ENCODE measurements at places on chromosomes 2 and 18.

- no peak for DNase-seq
Measured at GRCh38 chr2:68279691-68280090, 27.4 kb upstream of the PPP3R1 start.

GRCh38 chr18:35443434-35443833 is 54.3 kb downstream of the INO80C start:
- no peak for DNase-seq

- DNase-seq, result no peak
Measured at GRCh38 chr18:79481046-79481790, 85.5 kb downstream of the NFATC1 start.

GRCh38 chr2:11659115-11659475 is 10.9 kb downstream of the NTSR2 start:
- no peak for DNase-seq

- no peak for DNase-seq
Measured at GRCh38 chr2:195793881-195794280, 136.9 kb downstream of the SLC39A10 start.

DNA sequence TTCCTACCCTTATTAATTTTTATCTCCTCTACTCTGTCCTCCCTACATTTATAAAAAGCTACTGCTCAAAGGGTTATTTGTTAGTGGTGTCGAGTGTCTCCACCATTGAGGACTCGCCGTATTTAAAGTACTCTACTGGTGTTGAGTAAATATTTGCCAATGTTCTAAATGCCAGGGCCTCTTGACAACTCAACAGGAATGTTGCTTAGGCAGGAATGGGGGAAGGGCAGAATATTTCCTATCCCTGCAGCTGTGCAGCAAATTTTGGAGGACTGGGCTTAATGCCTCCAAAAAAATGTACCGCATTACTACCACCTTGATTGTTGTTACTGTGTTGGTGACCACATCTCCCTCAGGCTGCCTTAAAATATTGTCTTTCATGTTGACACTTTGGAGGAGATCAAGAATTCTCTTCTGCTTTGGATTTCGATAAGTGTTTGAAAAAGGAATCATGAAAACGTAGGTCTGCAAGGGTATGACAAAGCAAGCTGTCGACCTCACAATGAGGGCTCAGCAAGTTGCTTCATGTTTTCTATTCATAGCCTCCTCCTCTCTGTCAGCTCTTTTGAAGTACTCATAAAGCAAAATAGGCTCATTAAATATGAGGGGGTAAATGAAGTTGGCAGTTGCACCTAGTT is 84.3 kb downstream of the EFEMP1 start:
- DNase-seq, result no peak

- DNase-seq, result no peak
Measured at GRCh38 chr2:109497911-109498870, 115.6 kb downstream of the SEPTIN10 start.

- no peak for DNase-seq
Measured at GRCh38 chr2:34316788-34317187, 717.7 kb upstream of the FAM98A start.

- DNase-seq, result no peak
Measured at GRCh38 chr2:30677861-30678385, 129.3 kb downstream of the CAPN13 start.

DNA sequence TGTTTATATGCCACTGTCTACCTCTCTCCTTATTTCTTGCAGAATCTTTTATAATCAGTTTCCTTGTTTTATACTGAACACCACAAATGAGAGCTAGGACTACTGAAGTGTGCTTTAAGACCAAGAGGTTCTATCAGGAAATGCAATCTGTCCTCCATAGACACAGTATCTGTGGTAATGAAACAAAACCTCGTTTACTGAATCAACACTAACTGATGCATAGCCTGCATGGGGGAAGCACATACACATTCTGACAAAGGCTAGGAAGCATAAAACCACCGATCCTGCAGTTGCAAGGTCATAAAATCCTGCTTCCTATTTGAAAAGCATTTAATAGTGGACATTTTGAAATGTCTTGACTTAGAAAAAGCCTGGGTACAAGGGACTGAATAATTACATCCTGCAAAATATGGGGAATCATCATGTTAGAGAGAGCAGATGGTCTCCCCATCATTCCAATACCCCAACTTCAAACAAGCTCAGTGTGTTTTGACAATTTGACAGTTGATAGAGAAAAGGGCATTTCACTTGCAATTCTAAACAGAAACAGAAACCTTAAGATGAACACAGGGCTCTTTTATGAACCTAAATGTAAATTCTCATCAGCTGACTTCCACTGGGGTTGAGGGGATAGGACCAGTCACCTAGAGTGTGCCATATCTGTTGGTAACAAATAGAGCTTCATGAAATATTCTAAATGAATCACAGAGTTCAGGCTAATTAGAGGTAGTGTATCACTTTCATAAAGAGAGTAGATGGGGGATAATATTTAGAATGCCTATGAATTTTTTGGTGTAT is 1845.6 kb upstream of the PIK3C3 start:
- DNase-seq, result no peak

GRCh38 chr2:71454221-71455010 is 1.1 kb downstream of the DYSF start:
- DNase-seq, result no peak

GRCh38 chr18:61955644-61956043 is 62.8 kb upstream of the RNF152 start:
- DNase-seq, result no peak

- no peak for DNase-seq
Measured at GRCh38 chr18:25137197-25137472, 214.8 kb downstream of the ZNF521 start.

DNA sequence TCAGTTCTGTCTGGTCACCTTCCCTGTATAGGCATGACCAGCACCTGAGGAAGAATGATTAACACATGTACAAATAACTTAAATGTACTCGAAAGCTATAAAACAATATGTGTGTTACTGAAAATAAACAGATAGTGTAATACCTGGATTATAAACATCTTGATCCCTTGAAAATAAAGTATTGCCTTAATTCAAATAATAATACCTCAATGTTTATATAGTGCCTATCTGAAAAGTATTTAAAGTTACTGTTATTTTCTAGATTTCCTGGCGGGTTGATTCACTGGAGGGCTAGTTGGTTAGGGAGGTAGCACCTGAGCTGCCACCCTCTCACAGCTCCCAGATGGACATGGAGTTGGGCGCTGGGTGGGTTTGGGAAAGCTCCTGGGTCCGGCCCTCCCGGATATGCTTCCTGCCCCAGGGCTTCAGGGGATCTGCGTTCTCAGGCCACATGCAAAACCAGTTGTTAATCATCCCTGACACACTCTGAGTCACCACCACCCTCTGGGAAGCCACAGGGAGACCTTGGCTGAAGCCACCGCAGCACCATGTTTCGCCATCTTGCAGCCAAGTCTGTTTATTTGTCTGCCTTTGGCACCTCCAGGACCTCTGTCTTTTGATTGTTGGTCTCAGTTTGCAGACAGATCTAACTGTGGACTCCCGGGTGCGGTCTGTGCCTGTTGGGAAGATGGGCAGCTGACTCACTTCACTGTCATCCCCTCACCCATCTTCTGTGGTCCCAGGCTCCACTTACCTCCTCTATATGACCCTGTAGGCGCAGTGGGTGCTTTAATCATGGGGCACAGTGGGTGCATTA is 35.3 kb downstream of the RAB31 start:
- no peak for DNase-seq

DNA sequence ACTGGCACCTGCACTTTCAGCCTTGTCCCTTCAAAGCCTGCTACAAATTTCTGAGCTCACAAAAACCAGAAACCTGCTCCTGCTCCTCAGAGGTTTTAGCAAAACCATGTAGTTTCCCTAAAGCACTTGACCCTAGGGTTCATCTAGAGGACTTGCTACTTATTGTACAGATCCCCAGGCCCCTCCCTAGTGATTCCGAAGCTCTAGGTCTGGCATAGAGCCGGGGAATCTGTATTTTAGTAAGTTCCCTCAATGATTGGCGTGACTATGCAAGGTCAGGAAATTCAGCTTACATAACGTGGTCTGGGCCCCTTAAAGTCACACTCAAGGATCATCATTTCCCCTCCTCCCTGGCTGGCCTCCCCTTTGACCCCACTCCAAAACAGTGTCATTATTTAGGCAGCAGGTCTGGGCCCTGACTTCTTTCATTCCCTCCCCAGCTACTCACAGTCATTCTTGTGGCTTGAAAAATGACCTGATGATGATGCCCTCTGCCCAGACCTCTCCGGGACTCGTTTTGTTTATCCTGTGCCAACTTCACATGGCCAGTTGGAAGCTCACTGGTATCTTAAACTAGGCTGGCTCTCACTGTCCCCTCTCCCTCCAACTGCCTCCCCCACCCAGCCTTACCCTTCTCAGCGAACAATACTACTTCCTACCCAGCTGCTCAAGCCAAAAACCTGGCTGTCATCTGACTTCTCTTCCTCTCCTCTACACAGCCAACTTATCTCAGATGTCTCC is 36.0 kb downstream of the WDFY1 start:
- no peak for DNase-seq

GRCh38 chr2:174344716-174345461 is 10.1 kb downstream of the SP9 start:
- no peak for DNase-seq

- DNase-seq, result no peak
Measured at GRCh38 chr2:79876430-79876829, 363.6 kb downstream of the CTNNA2 start.

- no peak for DNase-seq
Measured at GRCh38 chr2:110838657-110839384, 106.4 kb downstream of the ACOXL start.

DNA sequence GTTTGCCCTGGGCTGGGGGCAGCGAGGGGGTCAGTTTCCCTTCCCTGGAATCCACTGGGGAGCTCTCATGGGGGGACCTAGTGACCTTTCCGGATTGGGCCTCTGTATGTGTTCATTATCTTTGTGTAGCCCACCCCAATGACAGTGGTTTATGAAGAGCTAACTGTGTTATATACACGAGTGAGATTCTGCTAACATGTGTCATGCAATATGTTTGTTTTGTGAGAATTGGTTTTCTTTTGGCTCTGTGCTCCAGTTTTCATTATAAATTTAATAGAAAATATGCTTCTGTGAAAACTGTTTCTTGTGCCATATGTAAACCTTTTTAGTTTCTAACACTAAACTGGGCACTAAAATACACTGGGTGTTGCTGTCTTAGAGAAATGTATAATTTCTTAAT is 110.6 kb downstream of the WDSUB1 start:
- DNase-seq, result no peak

- no peak for DNase-seq
Measured at GRCh38 chr2:140918426-140918825, 1212.4 kb downstream of the LRP1B start.

DNA sequence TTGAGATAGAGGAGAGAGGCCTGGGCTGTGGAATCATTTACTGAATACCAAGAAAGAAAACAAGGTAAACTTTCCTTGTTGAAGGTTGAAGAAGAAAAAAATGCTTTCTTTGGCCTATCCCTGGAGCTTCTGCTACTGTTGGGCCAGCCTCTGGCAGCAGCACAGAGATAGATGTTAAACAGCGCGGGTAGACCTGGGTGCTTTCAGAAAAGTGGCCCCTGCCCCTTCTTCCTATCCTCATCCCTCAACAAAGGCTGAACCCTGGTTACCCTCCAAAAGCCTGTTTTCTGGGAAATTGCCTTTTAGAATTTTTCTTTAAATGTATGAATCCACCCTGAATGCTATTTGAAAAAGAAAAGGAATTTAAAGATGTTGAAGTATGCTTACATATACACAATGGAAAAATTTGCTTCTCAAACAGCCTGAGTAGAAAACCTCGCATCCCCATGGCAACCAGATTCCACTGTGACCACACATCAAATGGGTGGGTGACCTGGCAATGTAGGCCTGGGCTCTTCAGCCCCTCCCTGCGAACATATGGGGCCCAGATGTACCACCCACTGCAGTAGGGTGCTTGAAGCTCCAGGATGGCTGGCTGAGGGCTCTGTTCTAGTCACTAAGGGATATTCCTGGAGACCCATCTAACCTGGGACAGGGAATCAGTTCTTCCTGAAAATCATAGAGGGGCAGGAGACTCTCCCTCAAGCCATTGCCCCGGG is 23.4 kb upstream of the CHRNA1 start:
- DNase-seq, result no peak

GRCh38 chr2:199462956-199463692 is 5.4 kb upstream of the SATB2 start:
- no peak for DNase-seq

- DNase-seq, result no peak
Measured at GRCh38 chr18:26215247-26215970, 10.8 kb upstream of the TAF4B start.

DNA sequence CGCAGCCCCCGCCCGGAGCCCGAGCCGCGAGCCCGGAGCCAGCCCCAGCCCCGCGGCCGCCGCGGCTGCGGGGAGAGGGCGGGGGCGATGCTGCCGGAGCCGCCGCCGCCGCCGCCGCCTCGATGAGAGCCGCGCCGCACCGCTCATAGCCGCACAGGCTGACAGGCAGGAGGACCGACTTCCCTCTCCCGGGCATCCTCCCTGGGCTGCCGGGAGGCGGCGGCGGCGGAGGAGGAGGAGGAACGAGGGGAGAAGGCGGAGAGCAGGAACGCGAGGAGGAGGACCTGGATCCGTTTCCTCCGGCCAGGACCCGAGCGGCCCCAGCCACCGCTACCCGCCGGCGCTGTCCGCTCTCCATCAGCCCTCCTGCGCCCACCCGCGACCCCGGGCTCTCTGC is 370 bp downstream of the KLHL29 start:
- no peak for DNase-seq

- DNase-seq, result no peak
Measured at GRCh38 chr18:13538630-13539029, 187.7 kb downstream of the FAM210A start.

- DNase-seq, result no peak
Measured at GRCh38 chr2:41626936-41627335, 420.9 kb upstream of the PKDCC start.

DNA sequence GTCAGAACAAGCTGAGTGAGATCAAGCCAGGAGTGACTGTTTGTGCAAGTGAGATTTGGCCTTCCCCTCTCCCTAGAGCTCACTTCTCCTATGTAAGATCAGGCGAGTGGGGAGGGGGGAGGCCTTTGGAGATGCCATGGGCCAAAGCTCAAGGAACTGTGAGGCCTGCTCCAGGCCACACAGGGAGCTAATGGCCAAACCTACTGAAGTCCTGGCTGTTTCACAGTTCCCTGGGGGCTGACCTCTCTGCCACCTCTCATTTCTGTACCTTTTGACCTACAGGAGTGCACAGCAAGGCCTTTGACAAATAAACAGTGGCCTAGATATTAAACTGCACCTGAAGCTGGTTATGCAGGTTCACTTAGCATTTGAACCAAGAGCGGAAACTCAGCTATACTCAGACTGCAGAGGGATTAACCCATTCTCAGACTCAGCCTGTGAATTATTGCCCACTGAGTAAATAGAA is 235.0 kb upstream of the NT5C1B start:
- no peak for DNase-seq

GRCh38 chr2:32865399-32866068 is 81.2 kb upstream of the LTBP1 start:
- no peak for DNase-seq

GRCh38 chr2:74548900-74549826 is 4.6 kb downstream of the LOXL3 start:
- no peak for DNase-seq

- no peak for DNase-seq
Measured at GRCh38 chr2:179966778-179967394, 40.2 kb downstream of the CWC22 start.
